ENCODE measurements at places on chromosomes 2 and 18.

DNA sequence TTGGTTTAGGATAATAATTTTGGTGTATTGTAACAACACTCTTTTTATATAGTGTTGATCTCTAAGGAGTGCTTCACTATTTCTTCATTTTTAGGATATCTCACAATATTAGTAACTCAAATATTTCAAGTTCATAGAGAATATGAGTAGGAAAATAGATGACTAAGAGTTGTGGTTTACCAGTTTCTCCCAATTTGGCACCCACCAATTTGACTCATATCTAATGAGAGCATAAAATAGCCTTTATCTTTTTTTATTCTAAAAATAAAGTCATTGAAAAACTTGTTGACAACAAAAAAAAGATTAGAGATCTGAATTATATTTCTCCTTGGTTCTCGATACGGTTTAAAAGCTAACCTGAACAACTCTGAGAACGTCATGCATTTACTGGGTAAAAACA lies 204.0 kb downstream of the PARD3B start:
- peak; percentile 55 for DNase-seq

- DNase-seq: no peak
Measured at GRCh38 chr2:152386266-152386665, 51.3 kb downstream of the FMNL2 start.

- peak; percentile 6 for DNase-seq
Measured at GRCh38 chr2:170929686-170930050, 615 bp downstream of the GORASP2 start.

GRCh38 chr2:168212167-168212566 lies 35.2 kb downstream of the STK39 start:
- DNase-seq: no peak

DNA sequence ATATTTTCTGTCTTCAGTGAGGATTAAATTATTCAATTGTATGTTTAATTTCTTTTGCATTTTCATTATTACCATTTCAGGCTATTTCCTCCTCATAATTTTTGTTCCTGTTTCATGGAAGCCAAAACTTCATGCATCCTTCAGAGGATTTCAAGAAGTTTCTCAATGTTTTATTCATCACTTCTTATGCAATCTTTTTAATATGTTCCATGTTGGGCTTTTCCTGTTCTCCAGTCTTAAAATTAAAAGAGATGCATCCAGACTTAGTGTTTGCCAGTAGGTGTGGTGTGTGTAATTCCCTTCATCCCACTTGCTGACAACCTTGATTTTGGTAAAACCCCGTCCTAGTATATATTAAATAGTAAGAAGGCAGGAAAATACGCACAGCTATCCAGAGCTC lies 190.0 kb downstream of the EN1 start:
- DNase-seq: no peak

DNA sequence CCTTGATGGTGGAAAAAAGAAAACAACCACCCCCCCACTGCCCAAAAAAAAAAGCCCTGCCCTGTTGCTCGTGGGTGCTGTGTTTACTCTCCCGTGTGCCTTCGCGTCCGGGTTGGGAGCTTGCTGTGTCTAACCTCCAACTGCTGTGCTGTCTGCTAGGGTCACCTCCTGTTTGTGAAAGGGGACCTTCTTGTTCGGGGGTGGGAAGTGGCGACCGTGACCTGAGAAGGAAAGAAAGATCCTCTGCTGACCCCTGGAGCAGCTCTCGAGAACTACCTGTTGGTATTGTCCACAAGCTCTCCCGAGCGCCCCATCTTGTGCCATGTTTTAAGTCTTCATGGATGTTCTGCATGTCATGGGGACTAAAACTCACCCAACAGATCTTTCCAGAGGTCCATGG lies 28.0 kb downstream of the MAL start:
- DNase-seq: no peak

- no peak for DNase-seq
Measured at GRCh38 chr18:48882379-48882778, 68.4 kb downstream of the SMAD7 start.

DNA sequence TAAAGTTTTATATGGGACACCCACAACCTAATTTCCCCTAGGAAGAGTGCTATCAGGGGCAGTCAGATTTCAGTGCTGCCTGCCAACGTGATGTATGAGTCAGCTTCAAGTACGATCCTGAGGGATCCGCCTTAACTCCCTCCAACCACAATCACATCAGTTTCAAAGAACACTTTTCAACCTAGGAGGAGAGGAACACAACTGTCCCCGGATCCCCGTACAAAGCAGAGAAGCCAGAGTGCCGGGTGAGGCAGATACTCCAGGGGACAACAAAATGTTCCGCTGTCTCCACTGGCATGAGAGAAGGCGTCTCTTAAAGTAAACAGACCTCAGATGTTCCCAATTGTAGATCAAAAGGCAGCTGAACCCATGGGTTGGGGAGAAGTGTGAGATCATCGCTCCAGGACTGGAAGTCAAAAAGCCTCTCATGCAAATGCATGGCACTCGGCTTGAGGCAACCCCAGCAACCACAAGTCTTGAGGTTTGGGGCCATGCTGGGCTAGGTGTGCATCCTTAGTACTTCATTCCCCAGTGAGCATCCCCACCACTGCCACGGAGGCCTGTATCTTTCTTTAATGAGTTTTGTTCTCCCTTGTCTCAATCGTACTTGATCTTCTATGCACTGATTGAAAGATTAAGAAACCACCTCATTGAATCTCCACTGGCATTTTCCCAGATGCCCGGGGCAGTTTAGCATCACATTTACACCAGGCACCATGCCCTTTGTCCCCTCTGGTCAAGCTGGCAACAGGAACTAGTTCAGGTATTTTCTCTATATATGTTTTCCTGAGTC lies 91.0 kb upstream of the CCBE1 start:
- DNase-seq: peak; percentile 50

- DNase-seq: no peak
Measured at GRCh38 chr2:222142027-222142426, 156.8 kb downstream of the PAX3 start.

DNA sequence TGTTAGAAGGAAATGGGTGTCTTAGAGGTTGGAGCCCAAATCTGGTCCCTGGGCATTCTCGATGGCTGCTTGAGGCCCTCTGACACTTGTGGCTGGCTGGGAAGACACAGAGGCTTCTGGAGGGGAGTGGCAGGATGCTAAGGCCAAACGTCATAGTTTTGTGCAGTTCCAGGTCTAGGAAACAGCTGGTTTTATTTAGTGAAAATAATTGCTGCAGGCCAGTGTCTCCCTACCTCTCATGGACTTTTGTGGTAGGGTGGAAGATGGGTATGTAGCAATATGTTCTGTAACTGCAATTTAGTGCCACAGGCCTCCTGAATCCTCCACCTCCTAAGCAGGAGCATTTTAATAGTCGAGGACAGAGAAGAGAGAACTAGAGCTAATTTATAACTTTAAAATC lies 32.2 kb upstream of the SPRED2 start:
- DNase-seq: peak; percentile 62

DNA sequence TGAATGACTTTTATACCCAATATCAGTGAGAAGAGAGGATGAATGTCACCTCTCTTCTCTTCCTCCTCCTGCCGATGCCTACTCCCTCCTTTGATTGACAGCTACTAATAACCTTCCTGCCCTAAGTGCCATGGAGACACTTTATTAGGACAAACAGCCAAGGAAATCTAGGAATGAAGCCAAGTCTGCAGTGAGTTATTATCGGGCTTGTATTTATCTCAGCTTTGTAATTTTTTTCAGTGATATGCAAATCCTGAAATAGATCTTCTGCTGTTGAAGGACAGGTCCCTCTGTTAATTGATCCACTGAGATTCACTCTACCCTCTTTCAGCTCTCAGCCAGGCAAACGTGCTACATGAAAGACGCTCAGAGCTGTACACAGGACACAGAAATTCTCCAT lies 686.7 kb downstream of the TMEM182 start:
- no peak for DNase-seq

- DNase-seq: no peak
Measured at GRCh38 chr2:21220930-21221329, 97.2 kb downstream of the TDRD15 start.
